Osteoblast (primary cell): ENCODE measurements at places on chromosomes 6 and 20.
A peak's percentile ranks its signal among the peaks of the same experiment; 100 is the strongest.

- DNase-seq, result no peak
- H3K27ac ChIP-seq, result no peak overlapping the region
- no peak overlapping the region for H3K4me3 ChIP-seq
- H3K36me3 ChIP-seq, result no peaks in the 10 kb centered on the region
These were observed 74.6 kb upstream of the CEP85L start for GRCh38 chr6:118725944-118726343.

- DNase-seq, result no peak
- no peak overlapping the region for H3K4me3 ChIP-seq
- no peak overlapping the region for H3K27ac ChIP-seq
- no peaks in the 10 kb centered on the region for H3K27me3 ChIP-seq
These were observed 1.3 kb upstream of the KIAA0408 start for GRCh38 chr6:127460465-127460864.

DNA sequence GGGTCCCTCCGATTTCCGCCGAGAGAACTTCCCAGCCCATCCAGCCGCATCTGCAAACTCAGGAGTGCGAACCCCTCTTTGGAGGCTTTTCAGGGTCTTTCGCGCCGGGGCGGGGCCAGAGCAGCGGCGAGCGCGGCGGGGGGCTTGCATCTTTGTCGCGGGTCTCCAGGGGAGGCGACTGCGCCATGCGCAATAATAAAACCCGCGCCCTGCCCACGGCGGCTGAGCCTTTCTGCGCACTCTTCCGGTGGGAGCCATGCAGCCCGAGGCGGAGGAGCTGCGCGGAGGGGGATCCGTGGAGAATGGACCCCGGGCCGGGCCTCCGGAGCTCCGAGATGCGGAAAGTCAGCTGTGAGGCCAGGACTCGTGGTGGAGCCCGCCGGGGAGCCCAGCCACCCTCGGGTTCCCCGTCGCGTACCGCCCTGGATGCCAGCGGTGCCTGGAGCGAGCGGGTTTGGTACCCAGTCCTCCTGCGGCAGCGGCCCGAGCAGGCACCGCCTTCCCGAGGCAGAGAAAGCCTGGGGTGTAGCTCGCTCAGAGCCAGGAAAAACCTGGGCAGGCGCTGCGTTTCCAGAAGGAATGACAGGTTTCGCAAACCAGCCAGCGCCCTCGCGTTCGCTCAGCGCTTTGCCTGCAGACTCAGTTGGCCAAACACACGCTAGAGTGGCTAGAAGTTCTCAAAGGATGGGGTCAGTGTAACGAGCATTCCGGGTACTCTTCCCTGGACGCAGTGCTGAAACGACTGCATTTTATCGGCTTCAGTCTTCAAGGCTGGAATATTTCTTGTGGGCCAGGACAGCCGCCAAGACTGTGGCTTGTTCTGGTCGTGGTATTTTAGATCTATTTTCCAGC, 1.2 kb downstream of the AKAP12 start:
- H3K36me3 ChIP-seq, result no peaks in the 10 kb centered on the region
- H3K27ac ChIP-seq, result peak overlapping the region; percentile 1
- H3K27me3 ChIP-seq, result no peaks in the 10 kb centered on the region
- no peaks in the 10 kb centered on the region for H3K4me1 ChIP-seq
- DNase-seq, result peak; percentile 86

DNA sequence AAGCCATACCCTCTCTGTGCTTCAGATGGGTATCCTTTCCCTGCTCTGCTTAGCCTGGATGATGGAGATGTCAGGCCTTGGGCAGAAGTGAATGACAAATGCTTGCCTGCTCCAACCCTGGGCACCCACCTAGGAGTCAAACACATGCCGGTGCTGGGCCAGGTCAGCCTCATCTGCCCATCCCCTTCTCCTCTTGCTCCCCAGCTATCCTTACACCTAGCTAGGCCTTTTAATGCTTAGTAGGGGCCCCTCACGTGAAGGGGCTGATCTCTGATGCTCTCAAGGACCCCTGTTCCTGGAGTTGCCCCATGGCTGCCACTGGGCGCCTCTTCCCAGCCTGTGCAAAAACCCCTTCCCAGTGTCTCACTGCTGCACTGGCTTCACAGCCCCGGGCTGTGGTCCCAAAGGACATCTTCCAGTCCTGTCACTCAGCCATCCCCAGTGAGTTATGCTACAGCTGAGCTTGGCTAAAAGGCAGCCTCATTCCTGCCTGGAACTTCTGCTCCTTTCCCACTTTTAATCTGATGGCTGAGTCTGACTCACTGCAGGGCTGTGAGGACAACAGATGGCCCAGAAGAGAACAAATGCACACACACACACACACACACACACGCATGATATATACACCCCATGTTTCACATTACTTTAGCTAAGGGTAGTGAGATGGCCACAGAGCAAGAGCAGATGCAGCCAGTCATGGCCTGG, 12.8 kb upstream of the SDCBP2 start:
- H3K36me3 ChIP-seq, result peaks cover 2% of the 10 kb centered on the region
- H3K27me3 ChIP-seq, result no peaks in the 10 kb centered on the region
- peaks cover 30% of the 10 kb centered on the region for H3K4me1 ChIP-seq

DNA sequence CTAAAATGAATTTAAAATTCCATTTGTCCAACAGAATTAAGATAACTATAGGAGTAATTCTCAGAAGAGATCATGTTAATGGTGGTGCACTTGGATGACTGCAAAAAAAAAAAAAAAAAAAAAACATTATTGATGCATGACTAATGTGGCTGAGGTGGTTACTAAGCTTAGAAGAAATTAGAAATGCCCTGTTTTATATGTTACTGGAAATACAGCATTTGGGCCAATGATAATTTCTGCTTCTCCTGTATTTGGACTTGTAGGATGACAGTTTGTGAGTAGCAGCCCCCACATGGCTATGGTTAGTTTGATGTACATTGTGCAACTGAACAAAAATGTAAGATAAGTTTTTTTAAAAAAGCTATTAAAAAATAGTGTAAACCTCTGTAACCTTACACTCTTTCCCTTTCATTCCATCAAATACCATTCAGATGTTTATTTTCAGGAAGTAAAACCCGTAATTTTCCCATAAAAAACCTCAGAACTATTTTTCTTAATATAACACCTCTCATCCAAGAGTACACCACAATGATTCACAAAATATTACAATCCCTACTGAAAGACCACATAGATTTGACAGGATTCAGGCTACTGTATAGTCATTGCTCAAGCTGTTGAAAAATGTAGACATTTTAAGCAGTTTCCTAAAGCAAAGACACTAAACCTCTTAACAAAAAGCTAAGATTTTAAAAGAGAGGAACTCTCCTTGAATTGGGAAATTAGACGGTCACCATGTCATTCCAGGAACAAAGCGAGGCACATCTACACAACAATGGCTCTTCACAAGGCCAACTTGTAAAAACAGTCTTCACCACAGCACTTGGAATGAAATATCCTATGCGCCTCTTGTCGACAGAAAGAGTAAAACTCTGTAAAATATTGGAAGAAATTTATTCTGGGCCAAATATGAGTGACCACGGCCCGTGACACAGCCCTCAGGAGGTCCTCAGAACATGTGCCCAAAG, 83.0 kb downstream of the WDR27 start:
- H3K4me1 ChIP-seq, result peaks cover 28% of the 10 kb centered on the region
- no peak overlapping the region for H3K4me3 ChIP-seq
- no peaks in the 10 kb centered on the region for H3K27me3 ChIP-seq
- H3K27ac ChIP-seq, result peak overlapping the region; percentile 84
- peak; percentile 80 for DNase-seq

- no peaks in the 10 kb centered on the region for H3K36me3 ChIP-seq
- H3K4me3 ChIP-seq, result no peak overlapping the region
- DNase-seq, result no peak
- no peaks in the 10 kb centered on the region for H3K4me1 ChIP-seq
- H3K27ac ChIP-seq, result no peak overlapping the region
- H3K27me3 ChIP-seq, result peaks cover 20% of the 10 kb centered on the region
These were observed 19.4 kb upstream of the CCM2L start for GRCh38 chr20:31990641-31991338.

- peaks cover 26% of the 10 kb centered on the region for H3K36me3 ChIP-seq
- peak overlapping the region; percentile 92 for H3K27ac ChIP-seq
- no peaks in the 10 kb centered on the region for H3K27me3 ChIP-seq
- peak; percentile 65 for DNase-seq
- H3K4me3 ChIP-seq, result peak overlapping the region; percentile 86
- H3K4me1 ChIP-seq, result peaks cover 50% of the 10 kb centered on the region
These were observed 1.9 kb downstream of the NT5E start for GRCh38 chr6:85451565-85452306.

- peak overlapping the region; percentile 83 for H3K4me3 ChIP-seq
- peak overlapping the region; percentile 54 for H3K27ac ChIP-seq
- H3K27me3 ChIP-seq, result no peaks in the 10 kb centered on the region
- peaks cover 29% of the 10 kb centered on the region for H3K36me3 ChIP-seq
- peaks cover 55% of the 10 kb centered on the region for H3K4me1 ChIP-seq
- DNase-seq, result peak; percentile 95
These were observed 1.3 kb downstream of the SCUBE3 start for GRCh38 chr6:35214869-35215664.

DNA sequence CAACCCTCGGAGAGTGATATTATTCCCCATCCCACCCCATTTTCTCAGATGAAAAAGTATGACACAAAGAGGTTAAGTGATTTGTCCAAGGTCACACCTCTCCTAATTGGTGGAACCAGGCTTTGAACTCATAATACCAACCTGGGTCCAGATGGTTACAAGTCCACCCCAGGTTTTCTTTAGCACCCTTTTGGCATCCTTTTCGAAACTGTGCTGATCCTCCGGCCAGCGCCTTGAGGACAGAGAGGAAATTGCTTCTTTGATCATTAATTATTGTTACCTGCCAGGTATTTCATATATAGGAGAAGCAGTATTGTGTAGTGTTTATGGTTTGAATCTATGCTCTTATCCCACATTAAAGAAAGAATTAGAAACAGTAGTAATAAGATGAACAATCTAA, 29.3 kb upstream of the PDYN start:
- H3K27me3 ChIP-seq, result peaks cover 30% of the 10 kb centered on the region
- H3K4me1 ChIP-seq, result no peaks in the 10 kb centered on the region
- H3K36me3 ChIP-seq, result no peaks in the 10 kb centered on the region
- no peak overlapping the region for H3K4me3 ChIP-seq
- no peak overlapping the region for H3K27ac ChIP-seq
- no peak for DNase-seq

DNA sequence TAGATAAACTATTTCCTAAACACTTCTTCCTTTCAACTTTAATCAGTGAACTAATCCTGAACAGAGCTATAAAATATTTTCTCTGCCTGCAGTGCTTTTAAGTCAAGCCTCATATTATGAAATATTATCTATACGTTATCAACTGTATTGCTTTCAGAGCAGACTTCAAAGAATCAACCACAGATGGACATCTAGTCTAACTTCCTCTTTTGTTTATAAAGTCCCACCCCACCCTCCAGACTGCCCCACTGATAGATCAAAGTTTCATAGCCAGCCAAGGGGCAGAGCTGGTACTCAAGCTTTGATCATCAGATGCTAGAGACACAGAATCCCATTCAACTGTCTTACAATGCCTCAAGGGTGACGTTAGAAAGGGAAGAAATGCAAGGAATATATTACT, 308.3 kb downstream of the LAMA2 start:
- H3K4me1 ChIP-seq, result peaks cover 6% of the 10 kb centered on the region
- no peak overlapping the region for H3K4me3 ChIP-seq
- no peak overlapping the region for H3K27ac ChIP-seq
- no peaks in the 10 kb centered on the region for H3K27me3 ChIP-seq
- H3K36me3 ChIP-seq, result no peaks in the 10 kb centered on the region

- no peak overlapping the region for H3K27ac ChIP-seq
- H3K36me3 ChIP-seq, result no peaks in the 10 kb centered on the region
- no peak overlapping the region for H3K4me3 ChIP-seq
- H3K27me3 ChIP-seq, result no peaks in the 10 kb centered on the region
- DNase-seq, result peak; percentile 64
These were observed 94.6 kb upstream of the MAN1A1 start for GRCh38 chr6:119443993-119444641.

DNA sequence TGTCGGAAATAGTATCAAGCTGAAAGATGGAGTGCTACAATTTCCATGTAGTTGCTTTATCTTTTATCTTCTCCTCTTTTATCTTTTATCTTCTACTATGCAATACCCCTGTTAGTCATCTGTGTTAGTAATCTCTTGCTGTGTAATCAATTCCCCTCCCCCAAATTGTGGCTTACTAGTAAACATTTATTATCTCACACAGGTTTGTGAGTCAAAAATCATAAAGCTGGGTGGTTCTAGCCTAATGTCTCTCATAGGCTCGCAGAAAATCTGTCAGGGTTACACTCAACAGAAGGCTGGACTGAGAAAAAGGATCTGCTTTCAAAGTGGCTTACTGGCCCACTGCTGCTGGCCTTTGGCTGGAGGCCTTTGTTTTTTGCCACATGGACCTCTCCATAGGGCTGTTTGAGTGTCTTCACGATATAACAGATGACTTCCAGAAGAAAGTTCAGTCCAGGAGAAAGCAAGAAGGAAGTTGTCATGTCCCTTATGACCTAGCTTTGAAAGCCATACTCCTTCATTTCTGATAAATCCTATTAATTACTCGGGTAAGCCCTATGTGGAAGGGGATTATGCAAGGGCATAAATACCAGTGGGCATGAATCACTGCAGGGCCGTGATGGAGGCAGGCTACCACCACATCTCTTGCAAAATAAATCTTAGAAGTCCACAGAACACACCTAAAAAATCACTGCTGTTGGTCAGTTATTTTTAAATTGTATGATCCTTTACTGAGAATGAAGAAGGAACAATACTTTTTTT, 24.5 kb upstream of the PTCHD4 start:
- H3K4me3 ChIP-seq, result no peak overlapping the region
- no peak for DNase-seq
- peak overlapping the region; percentile 23 for H3K27ac ChIP-seq
- no peaks in the 10 kb centered on the region for H3K36me3 ChIP-seq
- no peaks in the 10 kb centered on the region for H3K27me3 ChIP-seq

- no peak overlapping the region for H3K4me3 ChIP-seq
- DNase-seq, result no peak
- no peak overlapping the region for H3K27ac ChIP-seq
- H3K36me3 ChIP-seq, result no peaks in the 10 kb centered on the region
- no peaks in the 10 kb centered on the region for H3K27me3 ChIP-seq
These were observed 30.4 kb downstream of the NSFL1C start for GRCh38 chr20:1436263-1436662.

- H3K27me3 ChIP-seq, result no peaks in the 10 kb centered on the region
- peak; percentile 65 for DNase-seq
- no peak overlapping the region for H3K4me3 ChIP-seq
- no peak overlapping the region for H3K27ac ChIP-seq
- H3K4me1 ChIP-seq, result peaks cover 23% of the 10 kb centered on the region
These were observed 2.2 kb upstream of the BTN3A2 start for GRCh38 chr6:26362836-26363220.

- H3K27ac ChIP-seq, result no peak overlapping the region
- no peaks in the 10 kb centered on the region for H3K36me3 ChIP-seq
- no peak overlapping the region for H3K4me3 ChIP-seq
- no peaks in the 10 kb centered on the region for H3K4me1 ChIP-seq
- DNase-seq, result no peak
- peaks cover 6% of the 10 kb centered on the region for H3K27me3 ChIP-seq
These were observed 46.2 kb downstream of the HLA-C start for GRCh38 chr6:31225735-31226134.

- DNase-seq, result no peak
- H3K27ac ChIP-seq, result peak overlapping the region; percentile 9
- H3K36me3 ChIP-seq, result no peaks in the 10 kb centered on the region
- no peaks in the 10 kb centered on the region for H3K27me3 ChIP-seq
These were observed 184.3 kb downstream of the JARID2 start for GRCh38 chr6:15430186-15430585.

- H3K36me3 ChIP-seq, result no peaks in the 10 kb centered on the region
- no peaks in the 10 kb centered on the region for H3K27me3 ChIP-seq
- peaks cover 17% of the 10 kb centered on the region for H3K4me1 ChIP-seq
- DNase-seq, result peak; percentile 60
- H3K4me3 ChIP-seq, result no peak overlapping the region
- H3K27ac ChIP-seq, result peak overlapping the region; percentile 72
These were observed 67.4 kb downstream of the MOXD1 start for GRCh38 chr6:132333639-132334520.
